ENCODE measurements at places on chromosomes 2 and 18.

DNA sequence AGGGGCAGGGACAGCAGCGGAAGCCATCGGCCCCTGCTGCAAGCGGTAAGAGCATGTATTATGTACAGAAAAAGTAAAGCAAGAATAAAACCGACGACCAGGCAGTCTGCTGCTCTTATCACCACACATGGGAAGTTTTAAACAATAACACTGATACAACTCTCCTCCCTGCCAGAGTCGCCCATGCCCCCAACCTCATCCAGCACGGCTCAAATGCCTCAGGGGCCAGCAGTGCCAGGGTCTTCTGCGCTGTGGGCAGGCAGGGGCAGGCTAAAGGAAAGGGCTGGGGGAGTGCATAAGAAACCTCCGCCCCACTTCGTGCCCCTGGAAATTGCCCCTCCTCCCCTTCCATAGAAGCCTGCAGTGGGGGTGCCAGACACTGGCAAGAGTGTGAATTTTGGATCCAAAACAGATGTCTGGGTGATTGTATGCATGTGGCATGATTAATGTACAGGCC lies 10.1 kb downstream of the TEX51 start:
- no peak for DNase-seq

- DNase-seq: no peak
Observed at GRCh38 chr2:221437056-221437455, 135.0 kb downstream of the EPHA4 start.

GRCh38 chr2:175362331-175362730 lies 180.8 kb upstream of the ATP5MC3 start:
- no peak for DNase-seq

GRCh38 chr2:31969178-31969577 lies 41.6 kb downstream of the MEMO1 start:
- DNase-seq: no peak

GRCh38 chr2:134900151-134900550 lies 18.5 kb upstream of the CCNT2 start:
- no peak for DNase-seq

GRCh38 chr2:85732467-85733120 lies 21.2 kb upstream of the ATOH8 start:
- DNase-seq: no peak

GRCh38 chr2:134170294-134170693 lies 83.6 kb upstream of the MGAT5 start:
- DNase-seq: no peak

DNA sequence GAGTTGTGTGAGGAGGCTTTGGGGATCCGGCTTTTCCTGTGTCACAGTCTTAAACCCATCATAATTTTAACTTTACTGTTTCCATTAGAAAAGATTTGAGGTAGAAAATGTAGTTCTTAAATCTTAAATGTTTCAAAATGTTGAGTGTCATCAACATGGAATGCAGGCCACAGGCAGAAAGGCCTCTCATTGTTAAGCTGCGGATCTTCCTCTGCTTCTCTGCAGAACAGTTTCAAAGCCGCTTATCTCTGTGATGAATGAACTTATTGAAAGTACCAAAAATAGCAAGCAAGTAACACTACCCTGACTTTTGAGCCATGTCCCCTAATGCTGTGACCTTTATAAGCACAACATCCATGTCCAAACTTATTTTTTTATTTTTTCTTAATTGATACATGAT lies 1645.8 kb downstream of the DPP10 start:
- no peak for DNase-seq

- DNase-seq: no peak
Observed at GRCh38 chr2:2933426-2933825, 444.2 kb downstream of the EIPR1 start.

GRCh38 chr2:46885376-46885775 lies 30.2 kb downstream of the MCFD2 start:
- no peak for DNase-seq

Measured in substantia nigra (tissue), 51 donors.